T follicular helper cell (primary cell): ENCODE measurements at places on chromosomes 13 and 19.

- DNase-seq: peak; percentile 50
Measured at GRCh38 chr19:45403781-45404556, 900 bp downstream of the PPP1R13L start.

- DNase-seq: no peak
Measured at GRCh38 chr19:18895038-18895823, 727 bp downstream of the CERS1 start.

- DNase-seq: no peak
Measured at GRCh38 chr13:110303644-110304043, 3.3 kb downstream of the COL4A1 start.

DNA sequence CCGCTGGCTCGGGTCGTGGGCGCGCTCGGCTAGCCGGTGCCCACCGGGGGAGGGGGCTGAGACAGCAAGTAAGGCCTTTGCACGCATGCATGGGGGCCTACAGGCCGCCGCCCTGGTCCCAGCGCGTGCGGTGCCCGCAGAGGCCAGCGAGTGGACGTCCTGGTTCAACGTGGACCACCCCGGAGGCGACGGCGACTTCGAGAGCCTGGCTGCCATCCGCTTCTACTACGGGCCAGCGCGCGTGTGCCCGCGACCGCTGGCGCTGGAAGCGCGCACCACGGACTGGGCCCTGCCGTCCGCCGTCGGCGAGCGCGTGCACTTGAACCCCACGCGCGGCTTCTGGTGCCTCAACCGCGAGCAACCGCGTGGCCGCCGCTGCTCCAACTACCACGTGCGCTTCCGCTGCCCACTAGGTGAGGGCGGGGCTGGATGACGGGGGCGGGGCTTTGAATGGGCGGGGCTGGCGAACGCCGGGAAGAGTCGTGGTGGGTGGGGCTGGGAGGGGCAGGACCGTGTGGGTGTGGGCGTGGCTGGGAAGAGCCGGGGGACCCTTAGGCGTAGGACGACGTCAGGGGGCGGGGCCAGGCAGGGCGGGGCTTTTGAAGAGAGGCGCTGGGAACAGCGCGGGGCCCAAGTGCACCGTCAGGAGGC, 2.1 kb downstream of the CILP2 start:
- peak; percentile 57 for DNase-seq

GRCh38 chr13:48749144-48749543, 95.4 kb downstream of the CYSLTR2 start:
- DNase-seq: no peak

DNA sequence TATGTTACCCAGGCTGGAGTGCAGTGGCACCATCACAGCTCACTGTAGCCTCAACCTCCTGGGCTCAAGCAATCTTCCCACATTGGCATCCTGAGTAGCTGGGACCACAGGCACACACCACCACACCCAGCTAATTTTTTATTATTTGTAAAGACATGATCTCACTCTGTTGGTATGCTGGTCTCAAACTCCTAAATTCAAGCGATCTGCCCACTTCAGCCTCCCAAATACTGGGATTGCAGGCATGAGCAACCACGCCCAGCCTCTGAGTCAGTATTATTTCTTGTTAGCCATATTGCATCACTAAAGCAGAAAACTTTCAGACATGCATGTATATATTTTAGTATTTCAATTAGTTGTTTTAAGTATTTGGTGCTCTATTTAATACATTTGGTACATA, 376.4 kb downstream of the GPC6 start:
- DNase-seq: no peak

- DNase-seq: no peak
Measured at GRCh38 chr13:94143624-94144350, 335.7 kb downstream of the DCT start.

GRCh38 chr19:23254141-23254910, 4.1 kb upstream of the ZNF724 start:
- no peak for DNase-seq

- no peak for DNase-seq
Measured at GRCh38 chr13:91652404-91653301, 254.2 kb downstream of the GPC5 start.

GRCh38 chr13:110113284-110113764, 193.6 kb downstream of the COL4A1 start:
- DNase-seq: no peak

GRCh38 chr13:46392967-46393366, 5.9 kb upstream of the RUBCNL start:
- no peak for DNase-seq

DNA sequence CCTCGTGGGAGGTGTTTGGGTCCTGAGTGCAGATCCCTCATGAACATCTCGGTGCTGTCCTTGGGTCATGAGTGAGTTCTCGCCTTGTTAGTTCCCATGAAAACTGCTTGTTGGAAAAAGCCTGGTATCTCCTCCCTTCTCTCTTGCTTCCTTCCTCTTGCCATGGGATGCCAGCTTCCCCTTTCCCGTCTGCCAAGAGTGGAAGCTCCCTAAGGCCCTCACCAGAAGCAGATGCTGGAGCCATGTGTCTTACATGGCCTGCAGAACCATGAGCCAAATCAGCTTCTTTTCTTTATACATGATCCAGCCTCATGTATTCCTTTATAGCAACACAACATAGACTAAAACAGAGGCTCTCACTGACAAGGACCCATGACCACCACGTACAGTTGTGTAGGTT, 8.2 kb downstream of the ADGRE2 start:
- no peak for DNase-seq

DNA sequence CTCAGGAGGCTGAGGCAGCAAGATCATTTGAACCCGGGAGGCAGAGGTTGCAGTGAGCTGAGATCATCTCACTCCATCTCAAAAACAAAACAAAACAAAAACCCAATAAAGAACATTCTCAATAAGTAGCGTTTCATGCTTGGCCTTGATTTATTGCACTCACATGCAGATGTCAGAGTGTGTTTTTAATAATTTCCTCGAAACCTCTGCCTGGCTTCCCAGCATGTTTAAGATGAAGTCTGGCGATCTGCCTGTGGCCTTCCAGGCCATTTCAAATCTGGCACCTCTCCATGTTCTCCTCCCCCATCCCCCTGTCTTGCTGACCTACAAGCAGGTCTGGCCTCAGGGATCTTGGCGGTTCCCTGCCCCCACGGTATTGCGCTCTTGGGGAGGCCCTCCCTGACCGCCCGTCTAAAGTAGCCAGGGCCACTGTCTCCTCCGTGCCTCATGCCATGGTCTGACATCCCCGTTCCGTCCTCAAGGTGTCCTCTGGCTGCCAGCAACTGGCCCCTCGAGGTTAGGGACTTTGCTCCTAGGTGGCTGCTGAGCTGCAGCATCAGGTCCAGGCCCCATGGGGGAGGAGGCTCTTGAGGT, 1.6 kb downstream of the WDR88 start:
- DNase-seq: no peak

DNA sequence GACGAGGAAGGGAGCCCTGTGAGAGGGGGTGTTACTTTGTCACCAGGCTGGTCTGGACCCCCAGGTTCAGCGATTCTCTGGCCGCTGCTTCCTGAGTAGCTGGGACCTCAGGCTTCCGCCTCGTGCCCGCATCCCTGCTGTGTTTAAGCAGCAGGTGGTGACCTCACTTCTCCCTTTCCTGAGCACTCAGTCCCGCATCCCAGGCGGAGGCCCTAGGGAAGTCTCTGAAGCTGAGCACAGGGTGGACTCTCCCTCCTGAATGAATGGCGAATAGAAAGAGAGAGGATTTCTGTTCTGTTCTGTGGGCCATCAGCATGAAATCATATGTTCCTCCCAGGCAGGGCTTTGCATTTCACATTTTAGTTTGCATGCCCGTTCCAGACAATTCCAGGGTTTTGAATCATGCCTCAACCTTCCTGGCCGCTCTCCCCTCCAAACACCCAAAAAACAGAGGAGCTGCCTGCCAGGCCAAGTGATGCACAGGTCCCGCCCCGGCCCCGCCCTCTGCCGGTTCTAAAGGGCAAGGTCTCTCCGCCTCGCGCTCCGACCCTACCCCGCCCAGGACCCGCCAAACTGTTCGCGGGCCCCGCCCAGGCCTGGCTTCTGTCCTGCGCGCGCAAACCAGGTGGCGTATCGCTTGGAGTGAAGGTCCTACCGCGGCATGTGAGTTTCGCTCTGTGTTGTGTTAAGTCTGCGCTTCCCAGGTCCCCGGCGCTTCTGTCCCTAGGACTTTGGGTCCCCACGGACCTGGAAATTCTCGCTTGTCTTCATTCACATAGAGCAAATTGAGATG, 35.1 kb upstream of the ZNF808 start:
- DNase-seq: no peak

GRCh38 chr13:78193846-78194245, 275.2 kb upstream of the EDNRB start:
- no peak for DNase-seq

- DNase-seq: no peak
Measured at GRCh38 chr13:112785483-112785856, 95.6 kb downstream of the ATP11A start.

GRCh38 chr19:28171983-28172382, 1041.0 kb downstream of the UQCRFS1 start:
- no peak for DNase-seq

GRCh38 chr13:36358175-36358718, 12.1 kb upstream of the SPART start:
- no peak for DNase-seq

- no peak for DNase-seq
Measured at GRCh38 chr19:30224689-30225606, 147.2 kb upstream of the ZNF536 start.

GRCh38 chr13:23626700-23627099, 56.5 kb downstream of the TNFRSF19 start:
- DNase-seq: no peak

GRCh38 chr13:104871456-104871855, 1664.0 kb downstream of the EFNB2 start:
- DNase-seq: no peak

GRCh38 chr13:77696879-77697216, 639 bp upstream of the SLAIN1 start:
- no peak for DNase-seq

GRCh38 chr19:44800461-44800860, 8.4 kb upstream of the BCAM start:
- peak; percentile 71 for DNase-seq

GRCh38 chr19:39127812-39128515, 2.4 kb downstream of the PAK4 start:
- DNase-seq: no peak

DNA sequence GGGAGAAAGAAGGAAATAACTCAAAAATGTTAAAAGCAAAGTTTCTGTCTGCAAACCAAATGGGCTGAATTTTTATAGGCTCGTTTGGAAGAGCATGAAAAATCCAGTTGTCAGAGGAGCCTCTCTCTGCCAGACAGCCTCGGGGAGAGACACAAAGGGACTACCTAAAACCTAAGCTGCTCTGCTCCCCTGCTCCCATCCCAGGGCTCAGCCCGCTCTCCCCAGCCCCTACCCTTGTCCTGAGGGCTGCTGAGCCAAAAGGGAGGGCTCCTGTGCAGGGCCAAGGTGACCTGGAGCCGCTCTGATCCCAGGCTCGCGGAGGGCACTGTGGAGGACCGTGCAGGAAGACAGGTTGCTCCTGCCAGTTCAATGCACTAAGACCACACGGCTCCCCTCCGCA, 96.7 kb upstream of the UQCRFS1 start:
- DNase-seq: no peak

DNA sequence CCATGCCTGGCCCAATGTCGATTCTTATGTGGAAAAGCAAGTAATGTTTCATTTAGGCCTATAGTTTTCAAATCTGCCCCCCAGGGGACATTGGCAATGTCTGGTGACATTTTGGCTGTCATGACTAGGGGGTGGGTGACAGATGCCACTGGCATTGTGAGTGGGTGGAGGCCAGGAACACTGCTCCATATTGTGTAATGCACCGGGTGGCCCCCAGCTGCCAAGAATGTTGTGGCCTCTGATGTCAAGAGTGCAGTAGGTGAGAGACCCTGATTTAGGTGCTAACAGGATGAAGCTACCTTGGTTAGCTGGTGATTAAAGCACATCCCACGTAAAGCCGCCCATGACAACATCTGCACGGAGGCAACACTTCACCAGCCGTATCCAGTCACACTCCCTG, 10.8 kb downstream of the C19orf44 start:
- no peak for DNase-seq

DNA sequence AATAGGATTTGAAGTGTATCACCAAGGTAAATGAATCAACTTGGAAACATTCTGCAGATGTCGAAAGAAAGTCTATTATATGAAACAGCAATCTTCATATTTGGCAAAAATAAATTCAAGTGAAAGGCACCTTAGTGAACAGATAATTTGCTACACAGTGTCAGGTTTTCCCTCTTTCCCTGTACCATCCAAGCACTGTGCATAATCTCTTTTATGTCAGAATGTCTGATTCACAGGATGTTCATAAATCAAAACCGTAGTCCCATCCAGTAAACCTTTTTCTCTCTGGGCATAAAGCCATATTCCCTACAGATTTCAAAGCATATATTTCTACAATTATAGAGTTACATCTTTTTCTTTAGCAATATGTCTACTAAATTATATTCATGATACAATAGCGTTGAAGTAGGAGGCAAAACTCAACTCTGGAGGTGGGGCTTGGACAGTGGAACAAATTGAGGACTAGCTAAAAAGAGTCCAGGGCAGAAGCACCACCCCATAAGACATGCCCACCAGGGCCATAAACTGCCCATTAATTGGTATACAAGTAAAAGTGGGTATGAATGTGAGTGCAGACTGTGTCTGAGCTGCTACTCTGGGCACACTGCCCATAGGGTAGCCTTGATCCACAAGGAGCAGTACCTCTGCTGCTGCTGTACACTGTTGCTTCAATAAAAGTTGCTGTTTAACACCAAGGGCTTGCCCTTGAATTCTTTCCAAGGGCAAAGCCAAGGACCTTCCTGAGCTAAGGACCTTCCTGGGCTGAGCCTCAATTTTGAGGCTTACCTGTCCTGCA, 72.1 kb upstream of the MYCBP2 start:
- no peak for DNase-seq

- no peak for DNase-seq
Measured at GRCh38 chr19:16084067-16084685, 7.9 kb downstream of the TPM4 start.

DNA sequence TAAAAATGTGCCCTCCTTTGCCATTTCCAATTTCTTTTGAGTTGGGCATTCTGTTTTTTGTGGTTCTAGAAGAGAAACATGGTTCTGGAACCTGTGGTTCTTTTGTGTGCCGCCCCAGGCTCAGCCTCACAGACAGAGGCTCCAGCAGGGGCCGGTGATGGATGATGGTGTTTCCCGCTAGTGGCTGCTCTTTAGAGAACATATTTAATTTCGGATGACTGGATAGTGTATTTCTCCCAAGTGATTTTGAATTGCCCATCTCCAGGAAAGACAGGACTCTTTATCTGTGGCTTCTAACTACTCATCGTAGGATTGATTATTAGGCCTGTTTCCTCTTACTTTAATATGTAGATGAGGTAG, 75.2 kb downstream of the KL start:
- no peak for DNase-seq

DNA sequence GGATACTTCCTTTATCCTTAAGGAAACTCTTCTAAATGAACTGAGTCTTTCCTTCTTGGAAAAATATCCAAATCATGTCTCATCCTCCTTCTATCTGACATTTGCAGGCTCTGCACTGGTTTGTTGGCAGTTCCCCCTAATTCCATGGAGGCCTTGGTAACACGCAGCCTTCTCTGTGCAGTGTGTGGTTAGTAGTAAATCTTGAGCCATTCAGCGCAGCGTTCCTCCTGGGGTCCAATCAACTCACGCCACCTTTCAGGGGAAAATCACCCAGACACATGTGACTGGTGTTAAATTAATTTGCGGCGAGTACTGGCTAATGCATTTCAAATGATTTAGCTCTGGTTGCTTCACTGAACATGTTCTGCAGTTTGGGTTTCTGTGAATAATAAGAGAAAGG, 21.0 kb upstream of the CBY2 start:
- no peak for DNase-seq

GRCh38 chr13:37364007-37364406, 234.6 kb downstream of the POSTN start:
- no peak for DNase-seq

- no peak for DNase-seq
Measured at GRCh38 chr19:498511-498891, 2.2 kb downstream of the MADCAM1 start.
